Stimulated activated memory B cell treated with anti-CD40 and anti-IgM and Interleukin-4, amounts not matched to agents 10 μg/mL and 1 μg/mL and 100 μg/mL, for 72 hours (primary cell): ENCODE measurements at places on chromosomes 5 and 9.

DNA sequence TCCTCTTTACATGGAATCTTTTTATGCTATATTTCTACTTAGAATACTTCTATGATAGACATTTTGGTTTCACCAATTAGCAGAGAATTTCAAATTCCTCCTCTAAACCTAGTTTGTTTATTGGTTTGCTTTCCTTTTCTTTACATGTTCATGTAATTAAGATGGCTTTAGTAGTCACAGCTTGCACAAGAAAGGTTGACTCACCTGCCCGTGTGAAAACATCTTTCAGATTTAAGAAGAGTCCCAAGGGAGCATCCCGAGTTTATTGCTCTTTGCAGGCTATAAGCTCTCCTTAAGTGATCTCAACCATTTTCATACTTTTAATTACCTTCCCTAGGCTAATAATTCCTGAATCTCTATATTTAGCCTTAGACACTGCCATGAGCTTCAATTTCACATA lies 28.9 kb downstream of the TYRP1 start:
- no peak for ATAC-seq

DNA sequence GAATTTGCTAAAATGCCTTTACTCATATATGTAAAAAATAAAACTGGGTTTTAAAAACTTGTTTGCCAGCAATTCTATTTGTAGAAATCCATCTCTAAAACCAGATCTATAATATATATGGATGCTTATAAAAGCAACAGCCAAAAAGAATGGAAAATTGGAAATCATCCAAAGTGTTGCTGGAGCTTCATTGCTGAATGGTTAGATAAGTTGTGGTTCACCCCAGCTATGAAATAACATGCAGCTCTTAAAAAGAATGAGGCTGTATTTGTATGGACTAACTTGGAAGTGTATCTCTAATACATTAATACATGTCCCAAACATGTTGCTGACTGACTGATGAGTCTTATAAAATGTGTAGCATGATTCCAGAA lies 76.2 kb downstream of the STK10 start:
- no peak for ATAC-seq

DNA sequence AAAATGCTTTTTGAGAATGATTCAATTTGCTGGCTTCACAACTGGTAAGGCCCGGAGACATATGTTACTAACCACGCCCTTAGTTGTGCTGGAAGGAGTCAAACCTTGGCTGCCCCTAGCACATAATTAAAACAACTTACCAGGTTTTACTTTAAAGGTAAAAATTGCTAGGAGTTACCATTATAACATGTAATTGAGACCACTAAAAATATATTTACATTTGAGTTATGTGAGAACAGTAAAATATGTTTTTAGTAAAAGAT lies 435.6 kb upstream of the CDH9 start:
- no peak for ATAC-seq

DNA sequence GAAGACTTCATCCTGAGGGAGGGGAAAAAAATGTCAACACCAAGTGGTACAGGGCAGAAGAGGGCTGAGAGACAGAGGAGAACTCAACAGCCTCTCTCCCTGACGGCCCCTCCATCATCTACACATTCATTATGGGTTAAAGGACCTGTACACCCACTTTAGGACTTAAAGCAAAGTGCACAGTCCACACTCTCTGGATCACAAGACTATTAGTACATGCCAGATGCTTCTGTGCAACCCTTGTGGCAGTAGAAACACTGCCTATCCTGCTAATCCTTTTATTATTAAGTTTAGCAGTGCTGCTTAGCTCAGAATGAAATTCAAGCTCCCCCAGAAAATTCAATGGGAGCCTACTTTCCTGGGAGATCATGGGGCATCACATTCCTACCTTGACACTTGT lies 1.9 kb downstream of the FRMD3 start:
- no peak for ATAC-seq

- peak; percentile 7 for ATAC-seq
Measured at GRCh38 chr5:74139589-74139988, 500.9 kb downstream of the ENC1 start.

- ATAC-seq, result no peak
Measured at GRCh38 chr9:69885474-69885929, 64.9 kb downstream of the CFAP95 start.

GRCh38 chr5:77117161-77117560 lies 30.1 kb upstream of the ZBED3 start:
- no peak for ATAC-seq

- ATAC-seq, result no peak
Measured at GRCh38 chr9:114779352-114779845, 26.4 kb downstream of the TNFSF15 start.

DNA sequence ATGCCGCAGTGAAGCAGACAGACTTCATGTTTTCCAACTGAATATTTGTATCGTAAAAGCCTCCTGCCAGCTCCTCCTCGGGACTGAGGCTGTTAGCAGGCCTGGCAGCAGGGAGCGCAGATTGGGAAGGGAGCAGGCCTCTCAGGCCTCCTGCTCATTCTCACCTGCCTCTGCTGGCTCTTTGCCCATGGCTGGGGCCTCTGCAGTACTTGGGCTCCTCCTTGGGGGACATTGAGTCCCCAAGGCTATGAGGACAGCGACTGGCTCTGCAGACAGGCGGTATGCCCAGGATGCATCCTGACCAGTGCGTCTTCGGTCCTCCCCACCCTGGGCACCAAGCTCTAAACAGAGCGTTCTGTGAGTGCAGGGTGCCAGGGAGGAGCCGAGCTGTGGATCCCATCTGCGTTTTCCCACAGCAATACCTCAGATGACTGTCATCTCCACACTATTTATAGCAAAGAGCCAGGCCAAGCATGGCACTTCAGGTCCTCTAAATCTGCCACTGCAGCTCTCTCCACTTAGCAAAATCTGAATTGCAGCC lies 38.7 kb downstream of the TSTD2 start:
- ATAC-seq, result no peak

DNA sequence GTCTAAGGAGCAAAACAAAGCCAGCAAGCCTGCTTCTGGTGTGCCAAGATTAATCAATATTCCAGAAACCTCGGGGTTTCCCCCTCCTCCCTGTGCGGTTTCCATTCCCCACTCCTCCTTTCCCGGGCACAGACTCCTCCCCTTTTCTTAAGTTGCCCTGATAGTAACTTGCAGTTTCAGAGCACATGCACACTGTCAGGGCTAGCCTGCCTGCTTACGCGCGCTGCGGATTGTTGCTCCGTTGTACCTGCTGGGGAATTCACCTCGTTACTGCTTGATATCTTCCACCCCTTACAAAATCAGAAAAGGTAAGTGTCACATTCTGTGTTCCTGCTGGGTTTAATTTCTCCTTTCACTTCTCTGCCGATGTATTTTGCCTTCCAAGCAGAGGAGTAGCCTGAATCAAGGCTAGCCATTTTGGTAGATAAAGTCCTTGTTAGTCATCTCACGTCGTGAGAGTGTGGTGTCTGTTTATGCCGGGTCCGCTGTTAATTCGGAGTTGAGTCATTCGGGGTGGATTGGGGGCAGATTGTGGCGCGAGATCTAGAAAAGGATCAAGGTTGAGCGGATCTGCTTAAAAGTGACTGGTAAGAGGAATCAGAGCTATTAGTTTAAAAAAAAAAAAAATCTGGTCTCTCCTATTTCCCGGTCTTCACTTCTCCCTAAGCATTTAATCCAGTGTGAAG lies at the start of gene SLC1A3:
Gene SLC1A3, plus strand, starts transcription at position 179 of the 686 bp plus-strand sequence. CDS start 1,818 bp downstream, outside the sequence.
- ATAC-seq, result peak; percentile 84

- no peak for ATAC-seq
Measured at GRCh38 chr5:33166948-33167347, 273.8 kb upstream of the TARS1 start.

DNA sequence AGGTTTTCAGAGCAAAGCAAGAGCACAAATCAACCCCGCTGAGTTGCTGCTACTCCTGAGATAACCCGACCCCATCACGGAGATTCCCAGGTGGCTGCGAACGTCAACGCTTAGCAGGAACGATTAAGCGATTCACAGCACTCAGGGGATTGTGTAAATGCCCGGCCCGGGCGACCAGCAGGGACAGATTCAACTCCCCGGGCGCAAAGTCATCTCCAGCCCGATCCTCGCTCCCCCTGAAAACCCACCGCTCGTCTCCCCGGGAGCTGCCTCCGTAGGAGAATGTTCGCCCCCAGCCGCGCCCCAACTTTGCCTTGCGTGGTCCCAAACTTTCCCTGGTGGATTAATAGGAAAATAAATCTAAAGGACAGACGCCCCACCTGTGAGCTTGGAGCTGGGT lies 685 bp downstream of the SLC24A2 start:
- no peak for ATAC-seq

- peak; percentile 49 for ATAC-seq
Measured at GRCh38 chr9:134571946-134572917, 69.4 kb upstream of the COL5A1 start.

DNA sequence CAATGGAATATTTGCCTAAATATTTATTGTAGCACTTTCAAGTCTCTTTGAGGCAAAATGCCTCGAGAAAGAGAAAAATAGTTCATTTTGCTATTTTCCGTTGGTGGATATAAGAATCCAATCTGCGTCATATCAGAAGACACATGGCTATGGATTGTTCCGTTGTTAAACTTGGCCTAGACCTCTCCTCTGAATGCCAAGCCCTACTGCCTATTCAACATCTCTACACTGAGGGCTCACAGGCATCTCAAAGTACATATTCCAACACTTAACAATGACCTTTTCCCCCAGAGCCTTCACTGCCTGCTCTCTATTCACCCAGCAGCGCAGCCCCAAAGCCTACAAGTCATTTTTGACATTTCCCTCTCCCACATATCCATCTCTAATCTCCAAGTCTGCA lies 350.1 kb downstream of the GLIS3 start:
- ATAC-seq, result no peak

DNA sequence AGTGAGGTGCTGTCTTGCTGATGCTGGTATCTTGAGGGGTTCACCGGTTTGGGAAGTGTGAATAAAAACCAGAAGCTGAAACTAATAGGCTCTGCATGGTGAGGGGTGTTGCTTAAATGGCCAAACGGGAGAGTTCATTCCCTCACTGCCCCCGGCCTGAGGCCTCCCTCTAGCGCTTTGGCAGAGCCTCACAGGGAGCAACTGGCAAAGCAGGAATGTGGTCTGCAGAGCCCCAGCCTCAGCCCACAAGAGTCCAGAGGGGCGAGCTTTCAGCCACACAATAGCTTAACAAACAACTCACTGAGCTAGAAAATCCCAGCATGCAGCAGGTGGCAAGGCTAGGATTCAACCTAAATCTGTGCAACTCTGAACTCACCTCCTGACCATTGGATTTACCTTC lies 234.8 kb downstream of the MED10 start:
- no peak for ATAC-seq

GRCh38 chr9:69342769-69343168 lies 17.8 kb downstream of the ENTREP1 start:
- ATAC-seq, result no peak

GRCh38 chr5:158914008-158915000 lies 185.4 kb downstream of the EBF1 start:
- no peak for ATAC-seq

GRCh38 chr9:113593682-113594281 lies 130.3 kb downstream of the RGS3 start:
- ATAC-seq, result peak; percentile 79

DNA sequence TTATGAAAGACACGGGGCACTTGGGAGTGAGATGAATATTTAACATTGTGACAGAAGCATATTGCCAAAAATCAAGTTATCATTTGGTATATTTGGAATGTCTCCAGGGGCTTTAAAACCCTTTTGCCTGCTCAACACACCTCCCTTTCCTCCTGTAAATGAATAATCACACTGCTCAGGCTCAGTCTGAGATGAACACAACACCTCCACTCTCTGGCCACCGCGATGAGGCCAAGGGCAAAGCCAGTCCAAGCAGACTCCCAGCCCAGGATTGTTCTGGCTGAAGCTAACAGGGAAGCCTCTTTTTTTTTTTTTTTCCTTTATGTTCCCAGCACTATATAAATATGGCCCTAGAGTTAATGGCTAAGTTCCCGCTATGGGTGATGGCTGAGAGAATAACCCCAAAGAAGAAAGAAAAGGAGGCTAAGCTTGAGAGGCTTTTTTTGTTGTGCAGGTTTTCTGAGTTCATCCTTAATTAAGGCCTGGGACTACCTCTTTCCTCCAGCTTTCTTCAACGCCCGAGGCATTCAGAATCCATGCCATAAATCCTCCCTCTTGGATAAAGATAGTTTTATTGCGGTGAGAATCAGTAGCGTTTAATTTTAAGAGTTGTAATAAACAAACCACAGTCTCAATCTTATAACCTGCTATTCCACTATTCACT lies 10.5 kb upstream of the ERAP1 start:
- ATAC-seq, result no peak
